Daoy (cell line): ENCODE measurements at places on chromosomes 3 and 15.
A peak's percentile ranks its signal among the peaks of the same experiment; 100 is the strongest.

- no peak for DNase-seq
Observed at GRCh38 chr15:31352911-31353811, 26.5 kb downstream of the KLF13 start.

DNA sequence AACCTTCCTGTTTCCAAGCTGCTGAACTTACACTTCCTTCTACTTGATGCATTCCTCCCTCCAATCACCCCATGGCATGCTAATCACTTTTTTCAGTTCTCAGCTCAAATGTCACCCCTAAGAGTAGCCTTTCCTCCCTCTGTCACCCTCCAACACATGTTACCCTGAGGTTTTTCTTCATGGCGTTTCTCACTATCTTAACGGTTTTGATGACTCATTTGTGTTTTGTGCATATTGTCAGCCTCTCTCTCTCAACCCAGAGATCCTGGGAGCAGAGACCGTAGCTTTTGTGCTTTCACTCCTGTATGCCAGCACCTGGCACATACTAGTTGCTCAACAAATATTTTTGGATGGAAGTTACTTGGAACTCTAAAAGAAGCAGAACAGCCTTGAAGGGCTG, 24.5 kb downstream of the LRRC3B start:
- no peak for DNase-seq

DNA sequence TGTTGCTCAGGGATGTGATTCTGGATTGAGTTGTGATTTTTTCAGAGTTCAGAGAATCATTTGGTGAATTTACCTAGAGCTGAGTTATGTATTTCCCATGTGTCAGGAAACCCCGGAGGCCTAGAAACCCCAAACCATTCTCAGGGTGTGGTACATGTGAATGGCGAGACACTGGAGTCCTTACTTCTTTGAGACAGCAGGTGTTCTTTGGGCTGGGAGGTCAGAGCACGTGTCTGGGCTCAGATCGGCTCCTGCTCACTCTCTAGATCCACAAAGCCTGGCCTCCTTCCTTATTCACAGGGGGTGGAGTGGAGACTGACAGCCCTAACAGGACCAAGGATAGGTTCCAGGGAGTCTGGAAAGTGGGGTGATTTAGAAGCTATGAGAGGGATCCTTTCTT, 145.8 kb downstream of the CHDH start:
- no peak for DNase-seq

- no peak for DNase-seq
Observed at GRCh38 chr3:32597656-32598055, 27.0 kb upstream of the DYNC1LI1 start.

DNA sequence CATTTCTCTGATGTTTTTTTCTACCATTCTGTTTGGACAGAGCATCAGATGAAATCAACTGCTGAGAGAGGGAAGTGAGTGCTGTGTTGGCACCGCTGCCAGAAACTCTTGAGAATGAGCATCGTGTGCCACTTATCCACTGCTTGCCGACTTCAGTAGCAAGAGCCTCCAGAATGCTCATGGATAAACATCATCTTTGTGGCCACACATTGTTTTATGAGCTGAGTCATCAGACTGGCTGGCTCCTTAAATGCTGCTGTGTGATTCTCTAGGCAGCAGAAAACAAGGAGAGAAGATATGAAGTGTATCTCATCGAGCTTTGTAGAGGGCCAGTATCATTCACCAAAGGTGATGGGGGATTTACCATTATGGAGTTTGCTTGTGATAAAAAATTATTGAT, 3.4 kb upstream of the DOCK3 start:
- peak; percentile 89 for DNase-seq

- DNase-seq: peak; percentile 47
Observed at GRCh38 chr15:43168192-43169107, 16.8 kb upstream of the CCNDBP1 start.

GRCh38 chr3:34176723-34177122, 378.3 kb downstream of the PDCD6IP start:
- DNase-seq: no peak

GRCh38 chr15:80918196-80918783, 71.3 kb downstream of the MESD start:
- DNase-seq: no peak

DNA sequence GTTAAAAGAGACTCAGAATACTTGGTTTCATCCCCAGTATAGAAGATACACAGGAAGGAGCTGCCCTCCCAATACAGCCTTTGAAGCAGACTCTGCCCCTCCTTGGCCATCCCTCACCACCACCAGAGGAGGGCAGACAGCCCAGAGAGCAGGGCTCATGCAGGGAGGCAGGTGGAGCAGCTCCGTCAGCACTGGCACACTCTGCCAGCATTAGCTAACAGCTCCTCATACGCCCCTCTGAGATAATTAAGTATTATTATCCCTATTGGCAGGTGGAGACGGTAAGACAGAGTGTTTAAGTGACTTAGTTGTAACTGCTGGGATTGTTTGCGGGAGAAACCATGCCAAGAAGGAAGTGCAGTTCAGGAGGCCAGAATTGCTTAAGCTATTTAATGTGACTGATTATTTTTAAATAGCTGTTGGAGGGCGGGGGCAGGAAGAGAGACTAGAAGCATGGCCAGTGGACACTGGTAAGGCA, 434.0 kb downstream of the EPHB1 start:
- no peak for DNase-seq

GRCh38 chr3:28598165-28598564, 249.5 kb upstream of the AZI2 start:
- DNase-seq: no peak

GRCh38 chr3:102577082-102577789, 142.4 kb downstream of the ZPLD1 start:
- DNase-seq: no peak

DNA sequence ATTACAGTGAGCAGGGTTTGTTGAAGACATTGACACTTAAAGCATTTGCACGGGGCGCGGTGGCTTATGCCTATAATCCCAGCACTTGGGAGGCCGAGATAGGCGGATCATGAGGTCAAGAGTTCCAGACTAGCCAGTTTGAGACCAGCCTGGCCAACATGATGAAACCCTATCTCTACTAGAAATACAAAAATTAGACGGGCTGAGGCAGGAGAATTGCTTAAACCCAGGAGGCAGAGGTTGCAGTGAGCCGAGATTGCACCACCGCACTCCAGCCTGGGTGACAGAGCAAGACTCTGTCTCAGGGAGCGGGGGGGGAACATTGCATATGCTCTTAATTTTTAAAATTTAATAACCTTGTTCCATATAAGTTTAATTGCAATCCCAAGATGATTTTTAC, 11.9 kb downstream of the STT3B start:
- DNase-seq: no peak

DNA sequence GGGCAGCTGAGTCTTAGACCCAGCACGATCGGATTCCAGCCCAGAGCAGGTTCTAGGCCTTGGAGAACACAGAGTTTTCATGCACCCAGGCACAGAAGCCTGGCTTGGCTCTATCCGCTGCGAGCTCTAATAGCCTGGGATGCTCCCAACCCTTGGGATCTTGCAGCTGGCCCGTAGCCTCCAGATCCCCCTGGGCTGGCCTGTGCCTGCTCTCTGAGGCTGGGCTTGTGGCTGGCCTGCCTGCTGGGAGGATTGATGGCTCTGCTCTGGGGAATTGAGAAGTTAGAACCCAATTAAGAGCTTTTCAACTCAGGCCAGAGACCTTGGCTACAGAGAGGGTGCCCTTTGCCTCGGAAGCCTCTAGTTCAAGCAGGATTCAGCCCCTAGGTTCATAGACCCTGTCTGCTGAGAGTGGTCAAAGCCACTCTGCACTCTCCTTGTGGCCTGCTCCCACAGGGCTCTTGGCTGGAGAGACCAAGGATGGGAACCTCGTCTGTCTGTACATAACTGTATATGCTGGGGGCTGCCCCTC, 64.4 kb downstream of the MAGEF1 start:
- DNase-seq: no peak

- no peak for DNase-seq
Observed at GRCh38 chr15:39834256-39834655, 51.6 kb upstream of the FSIP1 start.

DNA sequence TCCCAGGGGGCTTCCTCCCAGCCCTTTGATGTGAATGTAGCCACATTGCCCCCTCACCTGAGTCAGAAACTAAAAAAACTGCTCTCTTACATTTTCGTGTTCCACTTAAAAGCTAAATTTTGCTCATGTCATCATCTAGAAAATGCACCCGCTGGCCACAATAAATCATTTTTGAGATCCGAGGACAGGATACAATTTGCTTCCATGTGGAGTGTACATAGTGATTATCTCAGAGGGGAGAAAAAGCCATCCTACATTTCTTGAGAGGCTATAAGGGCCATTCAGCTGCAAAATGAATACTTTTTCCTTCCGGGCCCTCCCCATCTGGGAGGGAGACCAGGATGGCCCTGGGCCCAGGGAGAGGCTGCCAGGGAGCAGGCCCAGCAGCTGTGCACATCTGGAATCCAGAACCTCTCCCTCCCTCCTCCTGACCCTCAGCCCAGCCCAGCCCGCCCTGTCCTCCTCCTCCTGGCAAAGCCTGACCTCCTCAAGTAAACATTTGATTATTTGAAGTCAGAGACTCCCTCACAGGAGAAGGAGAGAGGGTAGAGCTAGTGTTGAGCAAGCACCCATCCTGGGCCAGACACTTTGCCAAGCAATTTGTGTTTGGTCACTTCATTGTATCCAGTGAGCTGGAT, 59.1 kb downstream of the CORO2B start:
- no peak for DNase-seq

DNA sequence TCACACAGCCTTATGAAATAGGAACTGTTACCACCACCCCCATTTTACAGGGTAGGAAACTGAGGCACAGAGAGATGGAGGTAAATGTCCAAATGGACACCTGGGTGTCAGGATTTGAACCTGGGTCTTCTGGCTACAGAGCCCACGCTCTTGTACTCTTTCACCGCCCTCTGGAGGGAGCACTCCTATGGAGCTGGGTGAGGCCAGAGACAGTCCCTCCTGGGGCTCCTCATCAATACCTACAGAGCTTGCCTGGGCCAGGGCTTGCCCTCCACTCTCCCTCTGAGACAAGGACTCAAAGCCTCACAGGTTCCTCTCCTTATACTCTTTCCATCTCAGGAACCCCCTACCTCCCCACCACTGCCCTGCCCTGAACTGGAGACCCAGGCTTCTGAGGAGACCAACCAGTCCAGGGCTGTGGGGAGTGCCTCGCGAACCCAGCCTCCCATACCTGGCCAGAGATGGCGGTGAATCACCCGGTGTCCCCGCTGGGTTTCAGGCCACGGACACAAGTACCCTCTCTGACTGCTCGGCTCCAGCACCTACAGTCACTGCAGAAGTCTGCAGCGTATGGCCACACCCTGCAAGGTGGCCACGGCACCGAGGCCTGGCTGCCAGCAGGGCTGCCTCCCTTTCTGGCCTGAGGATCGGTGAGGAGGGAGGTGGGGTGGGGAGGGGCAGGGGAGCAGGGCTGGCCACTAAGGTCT, 22.1 kb upstream of the ATP2B2 start:
- DNase-seq: no peak

GRCh38 chr3:177574222-177574856, 377.1 kb upstream of the TBL1XR1 start:
- peak; percentile 56 for DNase-seq

- DNase-seq: peak; percentile 9
Observed at GRCh38 chr15:61613729-61614128, 384.6 kb upstream of the RORA start.

DNA sequence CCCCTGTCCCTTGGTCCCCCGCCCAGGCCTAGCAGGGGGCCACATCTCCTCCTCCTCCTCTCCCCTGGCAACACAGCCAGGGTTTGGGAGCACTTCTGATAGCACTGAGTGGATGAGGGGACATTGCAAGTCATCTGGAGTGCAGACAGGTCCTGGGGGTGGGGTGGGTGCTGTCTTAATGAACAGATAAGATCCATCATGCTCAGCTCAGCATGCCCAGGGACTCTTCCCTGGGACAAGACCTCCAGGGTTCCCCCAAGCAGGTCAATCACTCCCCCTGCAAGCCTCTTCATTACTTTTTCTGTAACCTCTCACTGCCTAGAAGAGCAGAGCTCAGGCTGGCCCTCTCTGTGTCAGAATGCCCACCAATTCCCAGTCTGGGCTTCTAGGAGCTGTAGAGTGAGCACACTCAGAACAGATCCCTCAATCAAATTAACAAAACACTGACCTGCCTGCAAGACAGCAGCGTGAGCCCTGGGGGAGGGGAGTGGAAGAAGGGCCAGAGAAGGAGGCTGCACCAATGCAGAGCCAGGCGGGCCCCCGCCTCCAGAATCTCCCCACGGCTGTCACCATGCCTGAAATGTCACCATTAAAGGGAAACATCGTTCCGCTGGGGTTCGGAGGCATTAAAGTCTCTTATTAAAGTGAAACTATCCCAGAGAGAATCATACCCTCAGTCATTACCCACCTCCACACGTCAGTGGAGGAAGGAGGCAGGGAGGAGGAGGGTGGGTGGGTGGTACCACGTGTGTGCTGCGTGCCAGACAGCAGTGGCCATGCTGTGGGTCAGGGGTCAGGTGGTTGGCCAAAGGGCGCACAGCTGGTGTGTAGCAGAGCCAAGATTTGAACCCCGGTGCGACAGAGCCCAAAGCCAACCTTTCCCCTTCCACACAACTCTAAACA, 114.7 kb upstream of the LINGO1 start:
- peak; percentile 15 for DNase-seq

- DNase-seq: no peak
Observed at GRCh38 chr3:23484386-23484785, 281.3 kb downstream of the UBE2E2 start.

- peak; percentile 79 for DNase-seq
Observed at GRCh38 chr15:59170295-59171066, 36.2 kb upstream of the LDHAL6B start.

DNA sequence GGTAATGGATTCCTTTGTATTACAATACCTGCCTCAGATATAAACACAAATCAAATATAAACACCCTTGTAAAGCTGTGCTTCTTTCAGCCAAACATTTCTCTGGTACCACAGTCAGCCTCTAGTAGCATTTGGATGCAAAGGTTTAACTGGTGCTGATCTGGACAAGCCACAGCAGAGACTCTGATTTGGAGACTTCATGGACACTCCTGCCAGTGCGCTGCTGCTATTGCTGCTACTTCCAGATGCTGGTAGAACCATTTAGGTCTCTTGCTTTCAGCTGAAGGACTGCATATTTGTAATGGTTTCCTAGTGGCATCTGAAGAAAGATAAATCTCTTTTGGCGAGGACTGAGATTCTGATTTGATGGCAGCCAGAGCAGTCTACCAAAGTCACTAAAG, 36.9 kb downstream of the NCK1 start:
- DNase-seq: no peak

DNA sequence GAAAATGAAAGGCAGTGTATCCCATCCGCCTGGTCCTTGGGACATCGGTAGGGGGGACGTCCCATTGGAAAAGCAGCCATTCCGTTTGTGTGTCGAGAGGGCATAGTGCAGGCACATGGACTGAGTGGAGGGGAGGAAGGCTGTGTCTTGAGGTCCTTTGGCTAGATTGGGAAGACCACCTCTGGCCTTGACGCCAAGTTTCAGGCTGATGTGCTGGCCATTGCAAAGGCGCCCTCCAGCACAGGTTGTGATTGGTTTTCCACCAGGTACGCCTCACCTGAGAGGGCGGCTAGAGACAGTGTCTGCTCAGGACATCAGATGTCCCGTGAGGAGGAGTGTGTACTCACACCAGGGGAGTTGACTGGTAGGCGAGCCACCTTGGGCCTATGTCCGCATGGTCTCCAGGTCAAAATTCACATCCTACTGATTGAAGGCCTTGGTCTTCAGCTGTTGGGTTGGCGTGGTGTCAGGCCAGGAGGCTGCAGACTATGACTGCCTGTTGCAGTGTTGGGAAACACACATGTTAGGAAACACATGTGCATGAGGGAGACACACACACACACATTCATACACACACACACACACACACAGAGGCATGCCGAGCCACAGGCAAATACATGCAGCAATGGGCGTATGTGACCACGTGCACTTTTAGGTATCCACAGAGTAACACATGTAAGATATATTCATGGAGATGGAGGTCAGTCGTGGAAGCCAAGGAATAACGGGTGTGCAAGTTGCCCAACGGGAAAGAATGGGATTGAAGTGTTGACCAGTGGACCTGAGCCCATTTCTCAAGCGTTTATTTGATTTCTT, 98.4 kb downstream of the SNRPN start:
- DNase-seq: no peak
